AG09319 (cell line): ENCODE measurements at places on chromosomes 4 and X.

DNA sequence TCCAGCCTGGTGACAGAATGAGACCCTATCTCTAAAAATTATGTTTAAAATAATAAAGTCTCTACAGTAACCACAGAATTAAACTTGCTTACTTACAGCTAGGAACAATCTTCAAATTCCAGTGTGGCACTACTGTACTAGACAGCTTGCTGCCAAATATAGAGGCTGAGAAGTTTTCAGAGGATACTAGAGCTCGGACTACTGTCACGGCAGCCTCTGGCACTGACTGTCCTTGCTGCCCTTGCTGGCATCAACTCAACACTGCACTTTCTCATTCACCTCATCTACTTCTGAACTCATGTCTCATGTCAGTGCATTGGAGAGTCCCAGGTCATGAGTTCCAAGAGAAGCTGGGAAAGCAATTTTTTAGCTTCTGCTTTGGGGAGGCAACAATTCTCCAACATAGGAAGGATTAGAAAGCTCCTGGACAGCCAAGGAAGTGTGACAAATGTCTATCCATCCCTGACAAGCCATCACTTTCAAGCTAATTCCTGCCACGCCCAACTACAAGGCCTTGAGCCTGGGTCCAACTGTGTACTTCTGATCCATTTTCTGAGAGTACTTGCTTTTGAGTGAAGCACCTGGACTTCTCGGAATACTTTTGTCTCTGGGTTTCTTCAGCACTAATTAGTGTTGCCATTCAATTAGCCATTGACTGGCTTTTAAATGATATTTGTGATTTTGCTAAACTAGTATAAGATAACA is 98.6 kb upstream of the NR3C2 start:
- no peak for DNase-seq

GRCh38 chr4:154003378-154003777 is 214.5 kb upstream of the SFRP2 start:
- DNase-seq = no peak

- no peak for DNase-seq
Measured at GRCh38 chr4:68342134-68342533, 7.8 kb downstream of the YTHDC1 start.

GRCh38 chrX:15142084-15142715 is 127.7 kb downstream of the ASB9 start:
- no peak for DNase-seq

GRCh38 chr4:24482871-24483270 is 101.5 kb downstream of the DHX15 start:
- DNase-seq = no peak

GRCh38 chrX:67700602-67701001 is 156.8 kb downstream of the AR start:
- DNase-seq = no peak
